ENCODE measurements at places on chromosomes 2 and 18. TPM values are rescaled to one million over a fixed set of nuclear protein-coding genes. Genes with fewer than 3 reads are reported as not detected.
A peak's percentile ranks its signal among the peaks of the same experiment; 100 is the strongest.

DNA sequence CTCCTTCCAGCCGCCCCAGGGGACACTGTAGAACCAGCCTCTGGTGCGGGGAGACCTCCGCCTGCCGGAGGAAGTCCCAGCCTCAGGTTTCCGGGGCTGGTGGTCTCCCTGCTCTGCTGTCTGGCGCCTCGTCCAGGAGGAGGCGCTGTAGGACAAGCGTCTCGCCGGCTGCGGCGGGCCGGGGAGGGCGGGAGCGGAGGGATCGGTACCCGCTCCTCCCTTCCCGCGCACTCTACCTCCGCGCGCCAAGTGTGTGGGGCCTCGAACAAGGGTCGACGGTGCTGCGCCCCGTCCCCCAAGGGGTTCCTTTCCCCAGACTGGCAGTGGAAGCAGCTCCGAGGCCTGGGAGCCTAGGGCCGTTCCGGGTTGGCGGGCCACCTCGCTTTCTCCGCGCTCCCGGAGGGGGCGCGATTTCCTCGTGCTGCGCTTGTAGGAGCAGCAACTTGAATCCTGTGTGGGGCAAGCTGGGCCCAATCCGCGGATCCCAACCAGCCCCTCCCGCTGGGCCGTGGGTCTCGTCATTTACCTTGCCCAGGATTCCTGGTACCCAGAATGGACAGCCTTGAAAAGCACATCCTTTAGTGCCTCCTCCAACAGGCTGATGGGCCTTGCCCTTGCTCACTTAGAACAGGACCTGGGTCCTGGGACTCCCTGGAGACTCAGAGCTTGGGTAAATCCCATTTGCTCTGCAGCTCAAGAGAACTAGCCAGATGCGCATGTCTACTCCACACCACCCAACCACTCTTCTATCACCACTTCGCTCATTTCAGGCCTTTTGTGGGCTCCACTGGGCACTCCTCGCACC is 10.6 kb upstream of the HOXD4 start:
- DNase-seq = peak; percentile 82

DNA sequence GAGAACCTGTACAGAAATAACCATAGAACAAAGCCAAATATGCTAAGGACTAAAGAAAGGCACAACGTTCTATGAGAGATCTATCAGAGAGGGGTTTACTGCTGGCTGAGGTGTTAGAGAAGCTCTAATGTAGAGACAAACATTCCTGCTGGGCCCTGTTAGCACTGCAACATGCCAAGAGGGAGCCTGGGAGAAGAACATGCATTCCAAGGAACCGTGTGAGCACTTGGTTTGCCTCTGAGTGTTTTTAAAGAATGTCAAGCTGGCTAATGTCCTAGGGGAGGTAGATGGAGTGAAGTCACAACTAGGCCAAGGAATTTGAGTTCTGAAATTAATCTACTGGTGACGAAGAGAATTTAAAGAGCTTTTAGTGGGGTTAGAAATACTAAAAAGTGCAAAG is 384.3 kb upstream of the LYPD1 start:
- DNase-seq = no peak

The GRHL1 gene
- polyA plus RNA-seq = 0.70 TPM

The HTR2B gene
- polyA plus RNA-seq = 0.88 TPM

DNA sequence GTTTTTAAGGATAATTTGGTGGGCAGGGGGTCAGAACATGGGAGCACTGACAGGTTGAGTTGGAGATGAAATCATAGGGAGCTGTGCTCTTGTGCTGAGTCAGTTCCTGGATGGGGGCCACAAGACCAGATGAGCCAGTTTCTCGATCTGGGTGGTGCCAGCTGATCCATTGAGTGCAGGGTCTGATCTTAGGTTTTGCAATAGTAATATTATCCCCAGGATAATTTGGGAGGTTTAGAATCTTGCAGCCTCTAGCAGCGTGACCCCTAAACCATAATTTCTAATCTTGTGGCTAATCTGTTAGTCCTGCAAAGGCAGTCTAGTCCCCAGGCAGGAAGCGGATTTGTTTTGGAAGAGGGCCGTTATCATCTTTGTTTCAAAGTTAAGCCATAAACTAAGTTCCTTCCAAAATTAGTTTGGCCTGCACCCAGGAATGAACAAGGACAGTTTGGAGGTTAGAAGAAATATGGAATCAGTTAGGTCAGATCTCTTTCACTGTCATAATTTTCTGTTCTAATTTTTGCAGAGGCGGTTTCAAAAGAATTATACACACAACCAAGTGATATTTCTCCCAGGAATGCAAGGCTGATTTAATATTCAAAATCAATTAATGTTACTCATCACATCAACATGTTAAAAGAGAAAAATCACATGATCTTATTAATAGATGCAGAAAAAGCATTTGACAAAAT is 23.0 kb downstream of the DBI start:
- DNase-seq = no peak

- no peak for DNase-seq
Observed at GRCh38 chr2:37984176-37984575, 59.1 kb downstream of the RMDN2 start.

GRCh38 chr2:232229911-232230310 is 148.6 kb upstream of the ALPP start:
- DNase-seq = no peak

DNA sequence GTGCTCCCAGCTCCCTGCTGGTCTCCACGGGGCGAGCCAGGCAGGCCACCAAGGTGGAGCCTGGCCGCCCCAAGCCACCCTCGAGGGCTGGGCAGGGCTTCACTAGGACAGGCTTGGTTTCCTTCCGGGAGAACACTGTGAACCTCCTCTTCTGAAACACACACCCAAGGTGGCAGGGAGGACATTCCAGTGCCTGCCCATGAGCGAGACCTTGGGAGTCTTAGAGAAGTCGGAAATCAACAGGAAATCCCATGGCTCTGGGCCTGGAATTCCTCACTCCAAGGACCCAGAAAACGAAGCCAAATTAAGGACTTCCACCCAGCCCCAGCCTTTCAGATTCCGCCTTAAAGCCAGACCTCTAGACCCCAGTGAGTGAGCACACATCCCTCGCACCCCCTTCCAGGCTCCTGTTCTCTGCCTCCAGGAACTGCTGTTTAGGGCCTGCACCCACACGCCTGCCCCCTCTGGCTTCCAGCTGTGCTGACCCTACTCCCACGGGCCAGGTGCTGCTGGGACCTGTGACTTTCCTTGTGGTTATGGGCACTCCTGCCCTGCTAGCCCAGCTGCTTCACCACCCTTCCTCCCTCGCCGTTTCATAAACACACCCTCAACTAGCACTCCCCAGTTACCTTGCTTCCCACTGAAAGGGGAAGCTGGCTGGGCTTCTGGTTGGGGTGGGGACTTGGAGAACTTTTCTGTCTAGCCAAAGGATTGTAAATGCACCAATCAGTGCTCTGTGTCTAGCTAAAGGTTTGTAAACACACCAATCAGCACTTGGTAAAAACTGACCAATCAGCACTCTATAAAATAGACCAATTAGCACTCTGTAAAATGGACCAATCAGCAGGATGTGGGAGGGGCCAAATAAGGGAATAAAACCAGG is 13.7 kb downstream of the GPR17 start:
- peak; percentile 79 for DNase-seq
